B cell (primary cell): ENCODE measurements at places on chromosomes 2 and 18.

- no peak for DNase-seq
These were observed 187.3 kb upstream of the CHST9 start for GRCh38 chr18:27372386-27372785.

GRCh38 chr2:113967272-113967671 is 77.4 kb downstream of the ACTR3 start:
- DNase-seq, result no peak

GRCh38 chr2:182621810-182622209 is 94.2 kb upstream of the DNAJC10 start:
- DNase-seq, result no peak

GRCh38 chr2:74721316-74721715 is 67.3 kb downstream of the SEMA4F start:
- DNase-seq, result no peak

DNA sequence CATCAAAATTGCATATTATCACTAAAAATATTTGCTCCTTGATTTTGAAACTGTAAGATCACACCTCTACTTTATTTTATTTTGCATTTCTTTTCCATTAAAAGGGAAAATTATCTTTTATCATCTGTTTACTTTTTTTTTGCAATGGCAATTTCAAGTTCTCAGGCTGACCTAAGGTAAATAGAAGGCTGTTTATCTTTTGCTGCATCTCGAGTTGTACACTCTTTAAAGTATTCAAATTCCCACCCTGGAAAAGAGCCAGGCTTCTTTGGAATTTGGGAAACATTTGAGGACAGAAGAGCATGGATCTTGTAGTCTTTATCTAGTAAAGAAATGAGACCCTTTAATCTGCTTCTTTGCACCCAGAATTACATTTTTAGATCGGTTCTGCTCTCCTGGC is 645.7 kb downstream of the SLC4A3 start:
- DNase-seq, result no peak

DNA sequence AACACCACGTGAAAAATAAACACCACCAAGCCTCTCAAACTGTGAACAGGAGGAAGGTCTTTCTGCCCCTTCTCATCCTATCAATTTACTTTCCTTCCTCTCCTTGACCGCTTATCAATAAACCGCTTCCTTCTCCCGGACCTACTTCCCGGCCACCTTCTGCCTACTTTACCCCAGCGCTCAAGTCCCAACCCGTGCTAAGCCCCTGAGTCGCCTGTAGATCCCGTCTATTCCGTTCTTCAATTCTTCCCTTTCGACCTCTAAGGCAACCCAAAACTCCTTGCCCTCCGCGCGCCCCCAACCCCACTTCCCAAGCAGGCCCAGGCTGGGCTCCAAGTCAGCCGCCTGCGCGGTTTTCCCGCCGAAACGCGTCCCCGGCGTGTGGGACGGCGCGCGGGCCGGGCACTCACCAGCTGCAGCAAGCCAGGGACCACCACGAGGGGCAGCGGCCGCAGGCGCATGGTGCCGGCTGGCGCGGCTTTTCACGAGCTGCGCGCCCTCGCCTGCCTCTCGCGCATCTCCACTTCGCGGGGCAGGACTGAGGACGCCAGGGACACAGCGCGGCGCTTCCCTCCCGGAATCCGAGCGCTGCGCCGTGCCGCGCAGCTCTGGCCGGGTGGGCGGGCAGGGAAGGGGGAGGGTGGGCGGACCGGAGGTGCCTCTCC is at the start of gene NXPH2:
NXPH2 (minus strand) TSS at position 610 of the 665 bp plus-strand sequence; CDS start at position 461, 149 bp downstream.
- no peak for DNase-seq

DNA sequence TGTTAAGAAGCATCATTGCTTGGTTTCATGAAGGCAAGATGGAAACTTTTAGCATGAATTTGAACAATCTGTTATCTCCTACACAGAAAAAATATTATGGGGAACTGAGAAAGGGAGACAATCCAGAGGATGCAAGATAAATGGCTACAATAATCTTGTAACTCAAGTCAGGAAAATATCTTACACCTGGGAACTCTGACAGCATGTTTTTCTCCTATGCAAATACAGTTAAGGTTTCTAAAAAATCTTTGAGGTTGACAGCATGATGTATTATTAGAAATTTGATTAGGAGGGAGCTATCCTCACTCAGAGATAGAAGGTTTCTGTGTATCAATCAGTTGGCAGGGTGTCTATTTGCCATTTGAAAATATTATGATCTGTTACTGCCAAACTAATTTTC is 75.6 kb downstream of the GPD2 start:
- DNase-seq, result no peak

DNA sequence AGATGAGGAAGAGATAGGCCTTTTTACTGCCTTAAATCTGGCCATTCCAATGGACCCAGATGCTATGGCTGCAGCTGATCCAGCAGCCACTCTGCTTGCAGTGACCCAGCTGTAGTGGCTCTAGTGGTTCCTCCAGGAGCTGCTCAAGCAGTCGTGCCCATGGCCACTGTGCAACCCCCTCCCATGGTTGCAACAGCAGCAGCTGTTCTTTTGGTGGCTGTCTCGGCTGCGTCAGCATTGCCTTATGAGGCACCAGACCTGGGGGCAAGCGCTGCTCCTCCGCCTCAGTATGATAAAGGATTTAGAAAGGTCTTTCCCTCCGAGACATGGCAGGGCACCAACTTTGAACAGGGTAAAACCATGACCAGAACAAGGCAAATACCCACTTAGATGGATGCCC is 384.9 kb upstream of the DCC start:
- DNase-seq, result no peak

- no peak for DNase-seq
These were observed 416.1 kb downstream of the ARHGAP15 start for GRCh38 chr2:143545059-143545948.

- DNase-seq, result no peak
These were observed 57.4 kb downstream of the STK39 start for GRCh38 chr2:168189835-168190569.

DNA sequence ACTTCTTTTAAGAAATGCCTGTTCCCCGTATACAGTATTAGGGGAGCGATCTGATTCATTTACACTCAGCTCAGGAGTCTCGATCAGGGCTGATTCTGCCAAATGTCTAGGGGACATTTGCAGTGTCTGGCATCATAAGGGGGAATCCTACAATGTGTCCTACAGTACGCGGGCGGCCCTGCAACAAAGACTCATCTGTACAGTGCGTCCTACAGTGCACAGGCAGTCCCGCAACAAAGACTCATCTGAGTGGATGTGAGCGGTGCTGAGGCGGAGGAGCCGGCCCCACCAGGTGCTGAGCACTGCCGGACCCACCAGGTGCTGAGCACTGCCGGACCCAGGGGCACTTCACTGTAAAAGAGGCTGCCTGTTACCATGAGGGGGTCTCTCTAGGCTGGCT is 102.5 kb downstream of the FAM210A start:
- no peak for DNase-seq

DNA sequence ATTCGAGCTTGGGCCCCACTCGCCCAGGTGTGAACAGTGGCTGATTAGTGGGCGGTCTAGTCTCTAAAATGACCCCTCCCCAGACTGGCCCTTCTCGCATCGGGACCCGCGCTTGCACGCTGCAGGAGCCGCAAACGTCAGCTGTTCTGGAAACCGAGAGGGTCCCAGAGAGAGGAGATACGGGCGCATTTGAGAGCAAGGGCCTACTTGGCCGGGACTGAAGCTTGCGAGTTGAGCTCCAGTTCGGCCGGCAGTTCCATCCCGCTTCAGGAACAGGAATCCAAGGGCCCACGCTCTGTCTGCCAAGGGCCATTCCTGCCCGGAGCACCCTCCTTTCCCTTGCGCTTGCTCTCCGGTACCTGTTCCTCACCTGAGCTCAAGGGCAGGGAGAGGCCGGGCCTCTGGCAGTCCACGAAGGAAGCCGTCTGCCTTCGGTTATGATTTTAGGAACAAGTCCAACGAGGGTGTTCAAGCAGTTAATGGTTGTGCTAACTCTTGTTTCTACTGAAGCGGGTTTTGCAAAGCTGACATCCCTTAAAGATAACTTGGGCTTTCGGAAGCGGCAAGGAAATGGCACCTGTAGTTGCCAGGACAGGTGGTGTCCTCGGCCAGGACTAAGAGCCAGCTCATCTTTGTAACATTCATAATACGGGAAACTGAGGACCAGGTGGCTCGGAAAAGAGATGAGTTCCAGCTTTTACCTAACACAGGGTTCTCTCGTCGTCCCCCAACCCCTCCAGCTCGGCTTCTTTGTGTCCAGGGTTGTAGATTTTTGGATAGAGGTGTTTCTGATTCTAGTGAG is 3.9 kb upstream of the DLX1 start:
- DNase-seq, result peak; percentile 41

DNA sequence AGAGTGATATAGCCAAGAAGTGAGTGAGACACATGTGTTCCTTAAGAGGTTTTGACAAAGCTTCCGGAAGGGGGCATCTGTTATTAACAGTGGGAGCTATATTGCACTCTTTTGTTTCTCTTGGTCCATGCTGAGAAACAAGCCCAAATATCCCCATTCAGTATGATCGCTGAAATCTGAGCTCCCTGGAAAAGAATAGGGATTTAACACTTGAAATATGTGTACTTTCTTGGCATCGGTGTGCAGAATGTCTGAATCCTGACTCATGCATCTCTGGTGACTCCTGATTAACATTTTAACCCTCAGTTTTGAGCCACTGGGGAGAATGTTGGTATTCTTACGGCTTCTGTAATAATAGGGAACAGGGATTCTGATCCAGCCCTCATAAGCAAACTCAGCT is 448.1 kb downstream of the TSN start:
- DNase-seq, result no peak

DNA sequence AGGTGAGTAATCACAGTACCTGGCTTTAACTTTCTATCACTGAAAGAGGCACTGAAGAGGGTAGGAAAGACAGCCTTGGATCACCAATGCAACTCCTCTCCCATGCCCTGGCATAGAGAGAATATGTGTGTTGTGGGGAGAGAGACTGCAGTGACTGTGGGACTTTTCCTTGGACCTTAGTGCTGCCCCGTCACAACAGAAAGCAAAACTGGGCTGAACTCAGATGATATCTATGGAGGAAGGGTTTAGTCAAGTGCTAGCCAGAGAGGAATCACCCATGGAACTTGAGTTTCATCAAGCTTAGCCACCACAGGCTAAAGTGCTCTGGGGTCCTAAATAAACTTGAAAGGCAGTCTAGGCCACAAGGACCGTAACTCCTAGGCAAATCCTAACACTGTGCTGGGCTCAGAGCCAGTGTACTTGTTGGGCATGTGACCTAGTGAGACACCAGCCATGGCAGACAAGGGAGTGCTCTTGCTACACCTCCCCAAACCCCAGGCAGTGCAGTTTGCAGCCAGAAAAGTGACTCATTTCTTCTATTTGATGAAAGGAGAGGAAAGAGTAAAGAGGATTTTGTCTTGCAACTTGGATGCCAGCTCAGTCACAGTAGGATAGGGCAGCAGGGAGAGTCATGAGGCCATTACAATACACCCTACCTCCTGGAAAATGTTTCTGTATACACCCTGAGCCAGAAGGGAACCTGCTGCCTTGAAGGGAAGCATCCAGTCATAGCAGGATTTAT is 105.8 kb upstream of the SPOPL start:
- no peak for DNase-seq

DNA sequence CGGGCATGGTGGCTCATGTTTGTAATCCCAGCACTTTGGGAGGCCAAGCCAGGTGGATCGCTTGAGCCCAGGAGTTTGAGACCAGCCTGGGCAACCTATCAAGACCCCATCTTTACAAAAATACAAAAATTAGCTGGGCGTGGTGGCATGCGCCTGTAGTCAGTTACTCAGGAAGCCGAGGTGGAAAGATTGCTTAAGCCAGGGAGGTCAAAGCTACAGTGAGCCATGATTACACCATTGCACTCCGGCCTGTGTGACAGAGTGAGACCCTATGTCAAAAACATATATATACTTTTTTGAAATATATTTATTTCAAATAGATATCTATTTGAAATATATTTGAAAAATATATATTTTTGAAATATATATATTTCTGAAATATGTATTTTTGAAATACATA is 10.9 kb downstream of the OSBPL1A start:
- no peak for DNase-seq

- DNase-seq, result no peak
These were observed 26.1 kb upstream of the PRLH start for GRCh38 chr2:237540223-237540775.

GRCh38 chr2:176579608-176580007 is 310.4 kb downstream of the MTX2 start:
- DNase-seq, result no peak

DNA sequence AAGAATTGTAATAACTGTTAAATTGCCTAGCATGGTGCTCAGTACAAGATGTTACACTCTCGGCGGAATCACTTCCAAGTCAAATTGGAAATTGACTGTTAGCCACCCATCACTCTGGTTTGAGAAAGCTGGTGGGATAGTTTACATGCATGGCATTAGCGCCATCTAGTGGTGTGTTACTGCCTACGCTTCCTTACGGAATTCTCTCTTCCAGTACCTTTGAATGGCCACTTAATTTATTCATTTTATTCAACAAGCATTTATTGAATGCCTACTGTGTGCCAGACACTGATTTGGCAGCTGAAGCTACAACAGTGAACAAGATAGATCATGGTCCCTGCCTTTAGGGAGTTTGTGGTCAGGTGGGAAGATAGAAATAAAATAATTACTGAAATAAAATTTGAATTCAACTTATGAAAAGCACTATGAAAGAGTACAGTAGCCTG is 171.2 kb downstream of the TMEM247 start:
- DNase-seq, result peak; percentile 83

GRCh38 chr2:31268344-31268743 is 34.4 kb downstream of the EHD3 start:
- no peak for DNase-seq

DNA sequence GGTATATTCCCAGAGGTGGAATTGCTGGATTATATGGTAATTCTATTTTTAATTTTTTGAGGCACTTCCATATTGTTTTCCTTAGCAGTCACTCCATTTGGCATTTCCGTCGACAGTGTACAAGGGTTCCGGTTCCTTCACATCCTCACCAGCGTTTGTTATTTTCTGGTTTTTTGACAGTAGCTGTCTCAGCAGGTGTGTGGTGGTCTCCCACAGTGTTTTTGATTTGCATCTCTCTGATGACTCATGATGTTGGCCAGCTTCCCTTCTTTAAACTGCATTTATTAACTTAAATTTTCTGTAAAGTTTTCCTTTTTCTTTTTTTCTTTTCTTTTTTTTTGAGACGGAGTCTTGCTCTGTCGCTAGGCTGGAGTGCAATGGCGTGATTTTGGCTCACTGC is 19.7 kb downstream of the SH3BP4 start:
- DNase-seq, result no peak

DNA sequence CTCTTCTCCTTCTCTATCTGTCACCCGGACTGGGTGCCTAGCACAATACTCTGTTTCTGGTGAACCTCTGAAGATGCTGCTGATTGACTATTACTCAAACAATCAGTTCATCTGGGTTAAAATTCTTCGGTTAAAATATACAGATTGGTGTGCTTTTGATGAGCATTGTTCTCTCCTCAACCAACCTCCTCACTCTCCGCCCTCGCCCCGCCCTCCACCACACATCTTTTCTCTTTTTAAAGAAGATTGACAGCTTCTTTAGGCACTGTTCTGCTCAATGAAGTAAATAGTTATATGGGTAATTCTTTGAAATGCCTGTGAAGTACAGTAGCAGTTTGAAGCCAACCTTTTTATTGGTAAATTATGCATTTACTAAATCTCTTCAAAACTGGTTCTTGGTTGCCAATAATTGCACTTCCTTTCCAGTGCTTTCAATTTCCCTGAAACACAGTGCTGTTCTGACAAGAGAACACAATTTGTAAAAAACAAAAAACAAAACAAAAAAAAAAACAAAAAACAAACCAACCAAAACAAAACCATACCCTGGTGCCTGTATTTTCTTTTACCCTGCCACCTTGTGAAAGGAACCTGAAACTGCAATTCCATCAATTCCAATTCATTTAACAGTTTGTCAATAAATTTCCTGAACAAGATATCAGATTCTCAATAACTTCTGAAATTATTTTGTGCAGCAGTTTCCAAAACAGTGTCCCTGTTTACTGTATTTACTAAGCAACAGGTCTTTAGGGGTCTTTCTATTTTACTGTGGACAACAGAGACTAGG is 188.6 kb downstream of the LRP1B start:
- no peak for DNase-seq
